ENCODE measurements at places on chromosomes 7 and 10. TPM values are rescaled to one million over a fixed set of nuclear protein-coding genes. Genes with fewer than 3 reads are reported as not detected.

The TMEM270 gene
- not detected for total RNA-seq

- H3K36me3 ChIP-seq = peaks cover 11% of the 10 kb centered on the region
- H3K4me3 ChIP-seq = no peak overlapping the region
Observed at GRCh38 chr10:80201608-80202141, 3.7 kb downstream of the ANXA11 start.

GRCh38 chr7:112072541-112073245 is 133.5 kb downstream of the DOCK4 start:
- H3K27ac ChIP-seq = no peak overlapping the region
- no peak overlapping the region for H3K4me3 ChIP-seq
- H3K36me3 ChIP-seq = no peaks in the 10 kb centered on the region
- H3K4me1 ChIP-seq = no peaks in the 10 kb centered on the region
- H3K27me3 ChIP-seq = no peaks in the 10 kb centered on the region
- no peak for DNase-seq

DNA sequence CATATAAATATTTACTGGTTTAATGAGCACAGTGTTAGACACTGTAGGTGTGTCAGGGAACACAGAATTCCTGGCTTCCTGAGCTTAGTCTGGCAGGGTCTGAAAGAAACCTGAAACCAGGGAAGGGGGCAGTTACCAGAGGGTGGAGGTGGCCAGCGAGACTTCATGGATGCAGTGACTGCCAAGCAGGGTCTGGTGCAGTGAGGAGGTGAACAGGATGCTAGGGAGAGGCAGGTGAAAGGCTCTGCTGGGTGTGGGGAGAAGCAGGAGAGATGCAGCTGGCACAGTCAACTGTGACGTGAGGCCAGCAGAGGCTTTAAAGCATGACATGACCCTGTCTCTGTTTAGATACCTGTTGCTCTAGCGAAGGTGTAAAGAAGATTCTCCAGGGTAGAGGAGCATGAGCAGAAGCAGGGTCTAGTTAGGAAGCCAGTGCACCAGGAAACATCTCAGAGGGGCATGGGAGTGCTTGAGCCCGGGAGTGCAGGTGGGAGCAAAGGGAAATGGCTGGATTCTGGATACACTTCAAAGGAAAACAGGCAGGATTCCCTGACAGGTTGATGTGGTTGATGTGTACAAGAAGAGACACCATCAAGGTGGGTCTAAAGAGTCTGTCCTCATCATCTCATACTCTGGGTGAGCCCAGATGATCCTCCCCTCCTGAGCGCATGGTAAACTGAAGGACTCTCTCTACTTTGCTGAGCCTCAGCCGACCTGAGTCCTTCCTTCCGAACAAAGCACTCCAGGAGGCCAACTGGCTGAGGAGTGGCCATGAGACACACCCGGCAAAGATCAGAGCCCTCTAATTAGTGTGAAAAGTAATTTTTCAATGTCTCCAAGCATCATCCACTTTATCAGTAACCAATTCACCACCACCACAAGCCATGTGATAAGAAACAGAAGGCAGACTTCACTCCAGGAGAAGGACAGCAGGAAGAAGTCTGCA is 186.8 kb downstream of the COBL start:
- no peaks in the 10 kb centered on the region for H3K4me1 ChIP-seq
- no peaks in the 10 kb centered on the region for H3K27me3 ChIP-seq
- H3K36me3 ChIP-seq = no peaks in the 10 kb centered on the region
- H3K4me3 ChIP-seq = no peak overlapping the region
- no peak for DNase-seq

The HMX2 gene
- not detected for total RNA-seq
